ENCODE measurements at places on chromosomes 2 and 18.

- no peak for DNase-seq
These were observed 216.3 kb upstream of the PARD3B start for GRCh38 chr2:204329016-204329415.

GRCh38 chr18:3603421-3604234, 153.7 kb downstream of the TGIF1 start:
- peak; percentile 10 for DNase-seq

DNA sequence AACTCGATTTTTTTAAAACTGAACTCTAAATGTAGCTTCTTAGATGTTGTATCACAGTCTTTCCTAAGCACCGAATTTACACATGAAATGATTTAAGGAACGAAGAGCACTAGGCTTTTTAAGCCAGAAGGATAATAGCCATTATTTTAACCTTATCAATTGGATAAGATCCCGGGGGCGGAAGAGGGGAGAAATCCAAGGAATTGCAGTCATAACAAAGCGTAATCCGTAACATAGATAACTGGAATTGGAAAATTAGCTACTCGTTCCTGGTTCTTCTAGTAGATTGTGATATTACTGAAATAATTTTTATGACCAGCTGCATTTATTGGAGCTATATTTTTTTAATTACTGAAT, 988 bp upstream of the KANSL1L start:
- no peak for DNase-seq

DNA sequence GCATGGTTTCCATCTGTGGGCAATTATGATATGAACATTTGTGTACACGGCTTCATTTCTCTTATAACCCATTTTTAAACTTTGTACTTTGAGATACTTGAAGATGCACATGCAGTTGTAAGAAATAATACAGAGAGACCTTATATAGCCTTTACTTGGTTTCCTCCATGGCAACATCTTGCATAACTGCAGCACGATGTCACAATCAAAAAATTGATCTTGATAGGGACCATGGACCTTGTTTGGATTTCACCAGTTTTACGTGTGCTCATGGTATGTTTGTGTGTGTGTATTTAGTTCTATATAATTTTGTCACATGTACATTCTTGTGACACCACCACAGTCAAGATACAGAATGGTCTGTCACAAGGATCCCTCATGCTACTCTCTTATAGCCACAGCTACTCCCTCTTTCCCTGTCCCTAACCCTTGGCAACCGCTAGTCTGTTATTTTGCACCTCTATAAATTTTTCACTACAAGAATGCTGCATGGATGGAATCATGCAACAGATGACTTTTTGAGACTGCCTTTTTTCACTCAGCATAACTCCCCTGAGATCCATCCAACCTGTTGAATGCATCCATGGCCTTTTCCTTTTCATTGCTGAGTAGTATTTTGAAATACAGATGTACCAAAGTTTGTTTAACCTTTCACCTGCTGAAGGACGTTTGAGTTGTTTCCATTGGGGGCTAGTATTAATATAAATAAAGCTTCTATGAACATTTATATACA, 19.4 kb upstream of the MLPH start:
- no peak for DNase-seq

DNA sequence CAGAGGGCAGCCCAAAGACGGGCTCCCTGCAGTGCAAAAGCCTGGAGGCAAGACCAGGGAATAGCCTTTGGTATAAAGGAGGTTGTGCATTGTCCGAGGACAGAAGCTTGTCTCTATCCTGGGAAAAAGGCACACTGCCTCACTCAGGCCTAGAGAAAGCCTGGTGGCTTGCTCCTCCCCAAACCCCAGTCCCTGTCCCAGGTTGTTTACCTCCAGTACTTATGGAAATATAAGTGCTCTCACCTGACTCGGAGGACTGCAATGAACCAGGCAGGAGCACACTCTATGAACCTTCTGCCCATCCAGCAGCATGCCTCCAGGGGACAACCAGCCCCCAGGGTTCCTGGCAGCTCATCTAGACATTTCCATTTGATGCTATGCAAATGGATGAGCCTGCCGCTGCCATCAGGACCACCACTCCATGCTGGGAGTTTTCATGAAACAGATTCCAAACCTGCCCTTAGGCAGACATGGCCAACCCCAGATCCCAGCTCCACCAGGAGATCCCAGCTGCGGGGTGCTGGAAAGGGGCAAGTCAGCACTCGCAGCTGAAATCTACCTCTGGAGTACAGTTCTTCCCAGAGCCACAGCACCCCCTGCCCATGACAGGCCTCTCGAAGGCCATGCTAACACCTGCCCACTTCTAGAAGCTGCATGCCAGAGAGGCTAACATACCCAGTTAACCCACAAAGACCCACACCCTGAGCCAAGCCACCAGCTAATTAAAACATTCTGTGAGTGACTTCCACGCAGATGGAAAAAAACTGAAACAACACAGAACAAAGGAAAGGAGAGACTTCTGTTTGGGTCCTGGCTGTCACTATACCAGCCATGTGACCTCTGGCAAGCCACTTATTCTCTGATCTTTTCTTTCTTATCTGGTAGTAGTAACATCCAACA, 101.7 kb downstream of the TTC32 start:
- DNase-seq = no peak

- DNase-seq = no peak
These were observed 36.5 kb downstream of the BCL2L11 start for GRCh38 chr2:111157071-111157661.

GRCh38 chr2:25388491-25388890, 46.8 kb upstream of the DNMT3A start:
- no peak for DNase-seq
